Smooth muscle cell of the brain vasculature (primary cell): ENCODE measurements at places on chromosomes 7 and 10.

- DNase-seq = no peak
Observed at GRCh38 chr7:122261016-122261415, 43.5 kb downstream of the FEZF1 start.

DNA sequence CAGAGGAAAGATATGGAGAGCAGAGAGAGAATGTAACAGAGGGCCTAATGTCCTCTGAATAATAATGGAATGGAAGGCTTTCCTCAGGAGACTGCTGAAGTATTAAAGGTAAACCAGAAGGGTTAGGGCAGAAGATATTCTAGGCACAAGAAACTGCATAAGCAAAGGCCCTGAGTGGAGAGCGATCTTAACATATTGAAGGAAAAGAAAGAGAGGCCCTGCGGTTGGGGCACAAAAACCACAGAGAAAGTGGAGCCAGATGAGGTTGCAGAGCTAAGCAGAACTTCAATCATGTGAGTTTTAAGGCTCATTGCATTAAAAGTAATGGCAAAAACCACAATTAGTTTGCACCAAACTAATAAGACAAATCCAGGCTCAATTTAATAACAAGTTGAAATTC is 115.8 kb upstream of the VSTM2A start:
- no peak for DNase-seq

- no peak for DNase-seq
Observed at GRCh38 chr7:91876391-91877133, 3.9 kb downstream of the MTERF1 start.

- peak; percentile 88 for DNase-seq
Observed at GRCh38 chr10:34854147-34854601, 39.1 kb upstream of the PARD3 start.

- DNase-seq = no peak
Observed at GRCh38 chr7:77481615-77482014, 55.5 kb upstream of the PTPN12 start.

DNA sequence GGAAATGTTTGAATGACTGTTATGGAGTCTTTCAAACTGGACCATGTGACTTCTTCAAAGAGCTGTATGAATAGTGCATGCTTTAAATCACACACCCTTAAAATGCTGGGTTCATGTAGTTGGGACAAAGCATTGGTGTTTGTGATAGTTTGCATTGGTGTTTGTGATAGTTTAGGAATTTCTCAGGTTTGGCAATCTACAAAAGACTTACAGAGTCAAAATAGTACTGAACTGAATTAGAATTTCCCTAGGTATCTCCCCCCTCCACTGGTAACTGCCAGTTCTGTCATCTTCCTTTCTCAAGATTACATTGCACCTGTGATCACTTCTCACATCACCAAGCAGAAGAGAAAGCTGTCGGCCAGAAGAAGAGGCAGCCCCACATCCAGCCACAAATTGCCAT is 261.1 kb downstream of the GATA3 start:
- DNase-seq = no peak

DNA sequence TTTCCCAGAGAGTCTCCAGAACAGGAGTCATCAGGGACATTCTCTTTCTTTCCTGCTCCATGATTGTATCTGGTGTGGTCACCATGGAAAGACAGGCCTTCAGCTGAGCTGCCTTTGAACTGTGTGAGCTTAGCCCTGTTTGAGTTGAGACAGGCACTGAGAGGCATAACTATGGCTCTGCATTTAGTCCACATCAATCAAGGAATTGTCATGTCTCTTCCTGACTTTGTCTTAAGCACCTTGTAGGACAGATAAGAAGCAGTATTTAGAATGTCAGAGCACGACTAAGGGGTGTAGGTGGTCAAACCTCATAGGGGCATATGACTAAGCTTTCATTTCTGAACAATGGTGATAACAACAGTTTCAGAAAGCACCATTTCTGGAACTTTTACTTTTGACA is 53.5 kb downstream of the EPDR1 start:
- no peak for DNase-seq

- no peak for DNase-seq
Observed at GRCh38 chr10:57168611-57169240, 807.7 kb upstream of the ZWINT start.

DNA sequence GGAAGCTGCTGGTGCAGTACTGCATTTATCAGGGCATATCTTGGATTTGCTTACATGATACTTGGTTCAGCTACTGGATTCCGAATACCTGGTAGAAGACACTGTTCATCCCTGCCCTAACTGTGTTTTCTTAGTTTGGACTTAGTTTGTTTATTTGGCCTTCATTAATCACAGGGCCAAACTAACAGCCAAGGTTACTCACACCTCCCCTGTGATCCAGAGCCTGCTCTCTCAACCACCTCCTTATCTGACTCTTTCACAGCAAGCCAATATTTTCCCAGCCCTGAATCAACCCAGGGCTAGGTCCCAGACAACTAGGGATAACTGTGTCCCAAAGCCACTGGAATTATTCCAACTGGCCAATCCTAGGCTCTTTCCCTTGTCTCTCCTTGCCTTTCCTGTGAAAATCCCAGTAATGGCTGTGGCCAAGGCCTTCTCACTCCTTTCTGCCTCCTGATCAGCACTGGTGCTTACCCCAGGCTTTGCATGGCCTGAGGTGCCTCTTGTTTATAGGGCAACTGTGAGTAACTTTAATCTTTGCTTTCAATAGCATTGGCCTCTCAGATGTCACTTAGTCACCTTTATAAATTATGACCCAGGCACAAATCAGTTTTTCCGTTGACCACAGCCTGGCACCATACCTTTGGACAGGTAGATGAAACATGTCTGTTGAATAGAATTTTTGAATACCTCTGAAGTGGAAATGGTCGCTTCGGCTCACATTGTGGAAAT is 9.3 kb upstream of the JCAD start:
- no peak for DNase-seq

DNA sequence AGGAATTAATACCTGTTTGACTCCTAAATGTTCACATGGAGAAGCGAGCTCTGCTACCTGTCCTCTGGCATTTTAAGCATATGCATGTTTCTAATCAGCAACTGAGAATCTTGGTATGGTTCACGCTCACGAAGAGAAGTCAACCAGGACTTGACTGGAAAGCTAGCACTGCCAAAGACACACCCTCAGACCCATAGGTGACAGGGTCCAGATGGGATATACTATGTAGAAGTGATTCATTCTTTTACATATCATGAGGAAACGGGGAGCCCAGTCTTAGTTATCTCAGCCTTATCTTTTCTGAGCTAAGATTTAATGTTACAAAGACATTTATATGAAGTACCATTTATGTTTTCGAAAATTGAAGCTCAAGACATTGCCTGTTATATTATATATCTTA is 313.0 kb downstream of the DOCK4 start:
- no peak for DNase-seq

DNA sequence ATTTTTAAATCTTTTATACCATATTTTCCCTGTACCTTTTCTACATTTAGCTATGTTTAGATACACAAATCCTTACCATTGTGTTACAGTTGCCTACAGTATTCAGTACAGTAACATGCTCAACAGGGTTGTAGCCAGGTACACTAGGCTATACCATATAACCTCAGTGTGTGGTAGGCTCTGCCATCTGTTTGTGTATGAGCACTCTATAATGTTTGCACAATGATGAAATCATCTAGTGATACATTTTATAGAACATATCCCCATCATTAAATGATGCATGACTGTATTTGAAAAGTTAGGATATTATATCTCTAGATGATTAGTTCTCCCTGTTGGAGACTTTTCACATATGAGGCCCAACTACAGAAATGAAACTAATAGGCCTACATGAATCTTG is 188.6 kb downstream of the STK31 start:
- no peak for DNase-seq

DNA sequence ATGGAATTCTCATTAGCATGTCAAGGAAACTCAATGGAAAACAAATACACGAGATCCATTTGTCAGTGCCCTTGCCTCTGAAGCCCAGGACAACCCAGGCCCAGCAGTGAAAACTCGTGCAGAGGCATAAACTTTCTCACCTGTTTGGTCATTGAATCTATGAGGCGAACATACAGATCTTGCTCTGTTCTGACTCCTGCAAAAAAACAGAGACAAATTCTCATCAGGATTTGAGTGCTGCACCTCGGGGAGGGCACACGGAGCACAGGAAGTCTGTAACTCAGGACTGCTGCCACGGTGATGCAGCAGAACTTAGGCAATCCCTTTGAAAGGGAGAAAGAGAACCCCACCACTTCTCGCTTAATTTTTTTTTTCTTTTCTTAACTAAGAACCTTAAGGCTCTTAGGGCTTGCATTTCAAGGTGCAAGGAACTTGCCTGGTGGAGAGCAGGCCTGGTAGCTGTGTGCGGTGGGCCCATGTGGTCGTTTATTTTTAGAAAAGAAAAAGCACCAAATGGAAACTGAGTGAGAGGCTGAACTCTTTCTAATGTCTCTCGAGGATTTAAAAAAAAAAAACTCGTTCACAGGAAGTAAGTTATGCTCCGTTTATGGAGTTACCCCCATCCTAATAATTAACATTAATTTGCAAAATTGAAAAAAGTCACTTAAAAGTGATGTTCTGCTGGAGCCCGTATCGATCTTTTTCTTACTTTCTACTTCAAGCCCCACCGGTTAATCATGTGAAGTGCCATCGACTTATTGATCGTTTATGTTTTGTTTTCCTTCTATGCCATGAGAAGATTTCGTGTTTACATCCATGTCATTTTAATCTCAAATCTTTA is 1.8 kb downstream of the EBF3 start:
- DNase-seq = no peak

GRCh38 chr10:117477961-117478670 is 64.4 kb upstream of the EMX2 start:
- no peak for DNase-seq

DNA sequence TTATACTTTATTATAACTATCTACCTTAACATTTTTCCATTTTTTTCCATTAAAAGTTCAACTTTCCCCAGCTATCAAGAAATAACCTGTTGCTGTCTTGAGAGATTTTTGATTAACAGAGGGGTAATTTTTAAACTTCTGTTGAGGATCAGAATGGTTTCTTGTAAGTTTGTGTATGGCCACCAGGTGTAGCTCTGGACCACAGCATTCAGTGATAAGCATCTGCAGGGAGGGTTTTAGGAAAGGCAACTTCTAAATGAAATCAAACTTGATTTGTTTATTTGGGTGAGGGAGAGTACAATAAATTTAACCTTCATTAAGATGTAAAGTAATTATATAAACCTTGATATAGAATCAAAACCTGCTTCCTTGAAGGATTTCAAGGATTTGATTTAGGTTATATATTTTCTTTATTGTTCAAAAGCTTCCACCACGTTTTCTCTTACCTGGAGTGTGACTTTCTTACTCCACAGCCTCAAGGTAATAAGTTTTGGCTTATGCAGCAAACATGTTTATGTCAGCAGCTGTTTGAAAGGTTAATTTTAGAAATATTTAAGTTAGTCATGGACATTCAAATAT is 153.3 kb downstream of the STK31 start:
- peak; percentile 6 for DNase-seq

DNA sequence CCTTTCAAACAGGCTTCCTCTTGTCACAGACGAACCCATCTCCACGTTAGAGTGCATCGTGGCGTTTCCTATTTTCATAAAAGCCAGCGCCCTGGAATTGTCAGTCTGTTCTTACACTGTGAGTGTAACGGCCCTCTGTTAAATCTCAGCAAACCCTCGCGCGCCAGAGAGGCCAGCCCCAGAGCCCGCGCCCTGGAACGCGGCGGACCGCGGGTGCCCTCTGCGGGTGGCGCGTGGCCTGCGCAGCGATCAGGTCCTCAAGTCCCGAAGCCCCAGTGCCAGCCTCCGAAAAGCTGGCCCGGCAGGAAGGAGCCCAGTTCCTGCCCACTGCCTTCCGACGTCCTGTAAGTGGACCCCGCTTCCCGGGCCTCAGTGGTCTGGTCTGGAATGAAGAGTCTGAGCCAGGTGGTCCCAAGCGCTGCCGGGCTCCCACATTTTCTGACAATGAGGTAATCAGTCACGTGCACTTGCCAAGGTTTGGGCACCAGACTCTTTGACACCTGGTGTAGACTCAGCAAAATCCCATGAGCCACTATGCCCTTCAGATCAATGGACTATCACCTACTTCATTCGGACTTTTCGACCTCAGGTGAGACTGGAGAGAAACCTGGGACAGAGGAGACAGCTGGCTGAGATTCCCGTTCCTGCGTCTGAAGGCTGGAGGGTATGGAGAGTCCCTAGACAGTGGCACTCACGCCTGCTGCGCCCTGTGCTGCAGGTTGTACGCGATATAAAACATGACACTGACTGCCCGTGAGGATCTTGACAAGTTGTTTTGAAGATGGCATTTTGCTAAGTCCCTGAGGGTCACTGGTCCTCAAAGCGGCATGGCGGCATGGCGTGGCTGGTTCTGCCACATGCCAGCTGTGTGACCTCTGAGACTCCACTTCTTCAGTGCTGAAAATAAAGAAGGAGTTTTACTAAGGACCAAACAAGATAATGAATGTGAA is 109.4 kb upstream of the LANCL2 start:
- peak; percentile 78 for DNase-seq

- DNase-seq = no peak
Observed at GRCh38 chr10:85864173-85864549, 502.4 kb downstream of the GRID1 start.
